ENCODE measurements at places on chromosomes 5 and 9.

DNA sequence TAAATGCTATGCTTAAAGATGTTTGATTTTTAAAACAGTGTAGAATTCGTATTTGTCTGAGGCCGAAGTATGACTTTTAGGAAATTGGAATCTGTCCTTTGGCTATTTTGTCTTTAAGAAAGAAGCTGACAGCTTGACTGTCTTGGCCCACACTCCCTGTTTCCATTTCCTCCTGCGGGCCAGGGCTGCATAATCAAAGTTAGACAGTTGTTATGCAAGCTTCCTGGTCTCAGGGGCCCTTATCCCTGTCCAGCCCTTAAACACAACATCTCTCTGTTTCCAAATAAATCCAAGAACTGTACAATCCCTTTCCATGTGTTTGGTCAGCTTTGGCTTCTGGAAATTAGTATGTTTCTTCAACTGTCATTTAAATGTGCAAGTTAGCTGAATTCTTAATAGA lies 54.6 kb upstream of the ECM2 start:
- peak overlapping the region; percentile 68 for H3K27ac ChIP-seq
- H3K27me3 ChIP-seq: no peaks in the 10 kb centered on the region
- H3K36me3 ChIP-seq: no peaks in the 10 kb centered on the region
- DNase-seq: peak; percentile 69
- H3K4me3 ChIP-seq: no peak overlapping the region

GRCh38 chr9:127197186-127197860 lies 67.3 kb upstream of the GARNL3 start:
- peaks cover 5% of the 10 kb centered on the region for H3K36me3 ChIP-seq
- DNase-seq: peak; percentile 44
- no peak overlapping the region for H3K4me3 ChIP-seq
- H3K27ac ChIP-seq: peak overlapping the region; percentile 81
- H3K4me1 ChIP-seq: peaks cover 34% of the 10 kb centered on the region
- no peaks in the 10 kb centered on the region for H3K27me3 ChIP-seq

- no peak overlapping the region for H3K27ac ChIP-seq
- no peak for DNase-seq
- H3K36me3 ChIP-seq: no peaks in the 10 kb centered on the region
These were observed 459.2 kb downstream of the ARHGEF28 start for GRCh38 chr5:74085186-74085585.

DNA sequence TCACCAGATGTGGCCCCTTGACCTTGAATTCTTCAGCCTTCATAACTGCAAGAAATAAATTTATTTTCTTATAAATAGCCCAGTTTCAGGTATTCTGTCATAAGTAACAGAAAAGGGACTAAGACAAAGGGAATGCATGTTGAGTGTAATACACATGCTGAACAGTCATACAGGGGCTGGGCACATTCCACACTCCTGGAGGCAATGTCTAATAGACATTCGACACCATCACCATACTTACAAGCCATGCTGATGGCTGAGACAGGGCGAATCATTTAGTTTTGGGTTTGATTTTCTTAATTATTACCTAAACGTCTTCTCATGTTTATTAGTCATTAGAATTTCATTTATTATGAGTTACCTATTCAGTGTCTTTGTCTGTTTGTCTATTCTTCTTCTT lies 68.5 kb downstream of the TENT4A start:
- no peak overlapping the region for H3K27ac ChIP-seq
- H3K36me3 ChIP-seq: no peaks in the 10 kb centered on the region
- H3K27me3 ChIP-seq: peaks cover 19% of the 10 kb centered on the region
- no peaks in the 10 kb centered on the region for H3K4me1 ChIP-seq
- no peak for DNase-seq

- H3K4me3 ChIP-seq: peak overlapping the region; percentile 24
- no peaks in the 10 kb centered on the region for H3K27me3 ChIP-seq
- H3K27ac ChIP-seq: peak overlapping the region; percentile 33
- peaks cover 6% of the 10 kb centered on the region for H3K36me3 ChIP-seq
These were observed 8.2 kb downstream of the TMEM268 start for GRCh38 chr9:114619191-114619761.

GRCh38 chr5:6456766-6457370 lies 8.2 kb downstream of the UBE2QL1 start:
- peaks cover 60% of the 10 kb centered on the region for H3K4me1 ChIP-seq
- no peaks in the 10 kb centered on the region for H3K36me3 ChIP-seq
- peaks cover 39% of the 10 kb centered on the region for H3K27me3 ChIP-seq
- no peak overlapping the region for H3K4me3 ChIP-seq
- no peak for DNase-seq

DNA sequence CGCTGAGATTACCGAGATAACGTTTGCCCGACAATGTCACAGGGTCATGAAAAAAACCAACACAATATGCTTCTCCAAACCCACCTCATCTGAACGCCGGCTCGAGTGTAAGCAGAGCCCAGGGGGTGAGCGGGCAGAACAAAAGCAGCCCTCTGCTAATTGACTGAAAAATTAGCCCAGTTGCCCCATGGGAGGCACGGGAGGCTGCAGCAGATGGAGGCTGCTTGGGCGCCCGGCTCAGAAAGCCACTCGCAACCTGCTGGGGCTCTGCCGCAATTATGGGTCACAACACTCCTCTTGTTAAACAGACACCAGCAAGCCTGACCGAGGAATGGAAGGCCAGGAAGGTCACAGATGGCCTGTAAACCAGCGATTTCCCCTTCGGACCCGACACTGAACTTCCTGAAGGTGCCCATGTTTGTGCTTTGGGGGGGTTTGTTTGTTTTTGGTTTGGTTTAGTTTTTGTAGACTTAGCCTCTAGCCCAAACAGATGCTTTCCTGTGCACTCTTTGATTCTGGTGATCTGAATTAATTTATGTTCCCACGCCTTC lies 104.6 kb upstream of the IRX1 start:
- no peak for DNase-seq
- H3K4me3 ChIP-seq: no peak overlapping the region
- peaks cover 14% of the 10 kb centered on the region for H3K27me3 ChIP-seq
- no peak overlapping the region for H3K27ac ChIP-seq
- no peaks in the 10 kb centered on the region for H3K4me1 ChIP-seq

- H3K36me3 ChIP-seq: no peaks in the 10 kb centered on the region
- H3K27ac ChIP-seq: no peak overlapping the region
- H3K4me1 ChIP-seq: no peaks in the 10 kb centered on the region
- DNase-seq: no peak
- no peak overlapping the region for H3K4me3 ChIP-seq
These were observed 216.0 kb downstream of the MLLT3 start for GRCh38 chr9:20406344-20406743.

GRCh38 chr9:124632077-124632621 lies 125.0 kb upstream of the NR5A1 start:
- no peak overlapping the region for H3K4me3 ChIP-seq
- no peak for DNase-seq
- no peak overlapping the region for H3K27ac ChIP-seq
- H3K27me3 ChIP-seq: no peaks in the 10 kb centered on the region

GRCh38 chr5:120518581-120518980 lies 54.5 kb downstream of the PRR16 start:
- no peaks in the 10 kb centered on the region for H3K27me3 ChIP-seq
- no peak overlapping the region for H3K27ac ChIP-seq
- H3K4me1 ChIP-seq: peaks cover 14% of the 10 kb centered on the region
- DNase-seq: no peak

DNA sequence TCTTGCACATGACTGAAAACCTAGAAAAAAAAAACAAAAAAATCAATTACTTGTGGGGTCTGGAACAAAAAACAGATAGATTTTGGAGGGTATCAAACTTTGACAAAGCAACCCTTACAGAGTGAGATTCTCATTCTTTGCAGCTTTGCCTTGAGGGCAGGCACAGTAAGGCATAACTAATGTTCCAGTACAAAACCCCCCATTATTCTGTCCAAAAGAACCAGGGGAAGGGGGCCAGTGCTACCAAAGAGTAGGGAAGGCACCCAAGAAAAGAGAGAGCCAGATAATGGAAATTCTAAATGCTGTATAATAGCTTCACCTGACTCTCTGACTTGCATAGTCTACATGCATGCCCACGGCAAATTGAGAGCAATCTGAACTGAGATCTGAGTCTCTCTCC lies 12.9 kb downstream of the POLK start:
- H3K4me3 ChIP-seq: no peak overlapping the region
- DNase-seq: no peak
- H3K27me3 ChIP-seq: no peaks in the 10 kb centered on the region
- H3K4me1 ChIP-seq: peaks cover 17% of the 10 kb centered on the region
- H3K27ac ChIP-seq: no peak overlapping the region
- peaks cover 18% of the 10 kb centered on the region for H3K36me3 ChIP-seq

DNA sequence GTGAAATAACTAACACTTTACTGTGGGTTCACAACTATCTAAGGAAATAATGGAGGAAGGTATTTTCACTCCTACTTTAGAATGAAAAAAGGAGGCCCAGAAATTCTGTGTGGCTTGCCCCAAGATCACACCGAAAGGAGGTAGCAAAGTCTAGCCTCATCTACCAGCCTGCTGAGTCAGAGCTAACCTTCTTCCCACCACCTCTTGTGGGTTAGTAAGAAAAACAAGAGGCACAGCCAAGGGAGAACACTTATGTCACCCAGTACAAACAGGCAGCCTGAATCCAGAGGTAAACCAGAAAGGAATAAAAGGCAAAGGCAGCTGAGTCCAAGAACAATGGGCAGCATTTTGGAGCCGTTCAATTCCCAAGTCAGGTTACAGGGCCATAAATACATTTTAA lies 91.9 kb upstream of the RASEF start:
- peaks cover 3% of the 10 kb centered on the region for H3K27me3 ChIP-seq
- H3K27ac ChIP-seq: no peak overlapping the region
- no peak overlapping the region for H3K4me3 ChIP-seq
- no peaks in the 10 kb centered on the region for H3K36me3 ChIP-seq
- DNase-seq: no peak

- H3K4me1 ChIP-seq: peaks cover 24% of the 10 kb centered on the region
- H3K27me3 ChIP-seq: no peaks in the 10 kb centered on the region
- no peak overlapping the region for H3K4me3 ChIP-seq
- no peak overlapping the region for H3K27ac ChIP-seq
These were observed 452.0 kb downstream of the ENC1 start for GRCh38 chr5:74188351-74189105.

- H3K27ac ChIP-seq: no peak overlapping the region
- H3K27me3 ChIP-seq: peaks cover 75% of the 10 kb centered on the region
- H3K4me3 ChIP-seq: no peak overlapping the region
- H3K36me3 ChIP-seq: no peaks in the 10 kb centered on the region
- H3K4me1 ChIP-seq: no peaks in the 10 kb centered on the region
These were observed 21.6 kb upstream of the CLPTM1L start for GRCh38 chr5:1366514-1366913.

GRCh38 chr5:76838481-76839261 lies 11.1 kb upstream of the S100Z start:
- H3K4me3 ChIP-seq: no peak overlapping the region
- no peaks in the 10 kb centered on the region for H3K27me3 ChIP-seq
- H3K36me3 ChIP-seq: no peaks in the 10 kb centered on the region
- H3K4me1 ChIP-seq: no peaks in the 10 kb centered on the region
- no peak for DNase-seq

GRCh38 chr5:97453263-97453662 lies 270.2 kb upstream of the RIOK2 start:
- H3K36me3 ChIP-seq: no peaks in the 10 kb centered on the region
- no peaks in the 10 kb centered on the region for H3K4me1 ChIP-seq
- no peak overlapping the region for H3K4me3 ChIP-seq
- no peak for DNase-seq
